ENCODE measurements at places on chromosomes 16 and 17. TPM values are rescaled to one million over a fixed set of nuclear protein-coding genes. Genes with fewer than 3 reads are reported as not detected.

TMEM97 gene
- total RNA-seq = 40.2 TPM

RRAD gene
- total RNA-seq = 53.2 TPM

AHSP gene
- not detected for total RNA-seq

CCL8 gene
- total RNA-seq = not detected

PLLP gene
- 1.7 TPM for total RNA-seq

RRN3 gene
- total RNA-seq = 42.5 TPM

GLP2R gene
- 9.1 TPM for total RNA-seq

YBX2 gene
- total RNA-seq = 0.56 TPM

HSF5 gene
- not detected for total RNA-seq

TBC1D24 gene
- total RNA-seq = 6.7 TPM

HS3ST3B1 gene
- total RNA-seq = 1.0 TPM

TEX19 gene
- total RNA-seq = 0.49 TPM

FOXC2 gene
- 4.9 TPM for total RNA-seq

ABCA6 gene
- total RNA-seq = not detected

CTRB2 gene
- 0.16 TPM for total RNA-seq

CDH13 gene
- 0.01 TPM for total RNA-seq

SCNN1B gene
- 0.86 TPM for total RNA-seq

SLC12A3 gene
- not detected for total RNA-seq

MYOCD gene
- total RNA-seq = 0.66 TPM

COASY gene
- 117 TPM for total RNA-seq

CORO1A gene
- 2.0 TPM for total RNA-seq

RETREG3 gene
- total RNA-seq = 26.5 TPM

CES1 gene
- total RNA-seq = 34.8 TPM

PAGR1 gene
- 38.1 TPM for total RNA-seq

ABCA8 gene
- total RNA-seq = 0.24 TPM

SCIMP gene
- total RNA-seq = not detected

All from A549 treated with AZD2906 at 1 μM for 4 hours (cell line).